ENCODE measurements at places on chromosomes 5 and 9.

DNA sequence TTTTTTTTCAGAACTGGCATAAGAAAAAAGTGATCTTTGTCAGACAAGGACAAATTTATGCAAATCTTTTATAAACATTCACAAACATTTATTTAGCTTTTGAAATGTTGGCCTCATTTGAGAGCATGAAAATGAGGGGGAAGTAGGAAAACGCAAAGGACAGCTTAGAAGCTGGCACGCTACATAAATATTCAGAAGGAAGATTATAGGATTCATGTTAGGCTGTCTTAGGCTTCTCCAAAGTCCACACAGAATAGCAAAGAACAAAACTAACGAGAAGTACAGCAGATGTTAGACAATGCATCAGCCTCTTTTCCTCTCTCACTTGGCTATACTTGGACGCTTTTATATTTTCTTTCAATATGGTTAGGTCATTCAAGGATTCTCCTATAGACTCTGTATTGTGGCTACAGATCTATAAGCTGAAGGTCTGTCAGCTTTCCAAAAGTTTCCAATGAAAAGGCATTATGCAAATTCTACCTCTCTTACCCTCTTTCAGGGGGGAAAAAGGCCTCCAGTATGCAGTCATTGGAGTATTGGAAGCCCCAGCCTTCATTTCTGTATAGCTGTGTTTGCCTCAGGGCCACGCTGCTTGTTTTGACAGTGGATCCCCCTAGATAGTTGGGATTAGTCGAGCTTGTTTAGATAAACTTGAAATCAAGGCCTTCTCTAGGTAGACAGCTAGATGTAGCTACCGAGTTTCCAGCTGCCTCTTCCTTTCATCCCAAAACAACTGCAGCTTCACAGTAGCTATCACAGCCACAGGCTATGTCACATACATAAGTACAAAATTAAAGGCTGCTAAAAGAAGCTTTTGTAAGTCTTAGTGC, 153.0 kb downstream of the DENND1A start:
- DNase-seq: no peak

- DNase-seq: no peak
Observed at GRCh38 chr5:43303242-43303641, 10.0 kb downstream of the HMGCS1 start.

DNA sequence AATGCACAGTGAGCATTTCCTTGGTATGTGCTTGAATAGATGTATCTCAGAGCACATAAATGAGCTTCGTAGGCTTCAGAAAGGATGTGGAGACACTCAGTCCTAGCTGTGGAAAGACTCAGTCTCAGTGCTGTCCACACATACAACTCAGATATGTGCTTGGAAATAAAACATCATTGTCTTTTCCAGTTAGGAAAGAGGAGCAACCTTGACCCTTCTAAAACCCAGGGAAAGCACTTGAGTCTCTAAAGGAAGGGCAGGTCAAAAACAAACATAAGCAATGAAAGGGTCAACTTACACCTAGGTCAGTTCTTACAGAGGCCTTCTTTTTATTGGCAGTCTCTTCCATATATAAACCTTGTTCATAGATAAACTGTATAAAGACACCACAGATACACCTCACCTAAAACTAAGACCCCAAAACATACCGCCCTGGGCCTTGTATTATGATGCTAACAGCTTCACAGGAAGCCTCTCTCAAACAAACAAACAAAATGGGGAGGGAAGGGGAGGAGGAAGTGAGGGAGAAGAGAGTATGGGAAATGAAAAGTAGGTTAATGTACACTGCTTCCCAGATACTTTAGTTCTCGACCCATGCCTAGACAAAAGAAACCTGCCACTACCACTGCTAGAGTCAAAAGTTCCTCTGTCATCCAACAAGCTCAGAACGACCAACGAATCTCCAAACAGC, 114.4 kb downstream of the UBAP2 start:
- no peak for DNase-seq

DNA sequence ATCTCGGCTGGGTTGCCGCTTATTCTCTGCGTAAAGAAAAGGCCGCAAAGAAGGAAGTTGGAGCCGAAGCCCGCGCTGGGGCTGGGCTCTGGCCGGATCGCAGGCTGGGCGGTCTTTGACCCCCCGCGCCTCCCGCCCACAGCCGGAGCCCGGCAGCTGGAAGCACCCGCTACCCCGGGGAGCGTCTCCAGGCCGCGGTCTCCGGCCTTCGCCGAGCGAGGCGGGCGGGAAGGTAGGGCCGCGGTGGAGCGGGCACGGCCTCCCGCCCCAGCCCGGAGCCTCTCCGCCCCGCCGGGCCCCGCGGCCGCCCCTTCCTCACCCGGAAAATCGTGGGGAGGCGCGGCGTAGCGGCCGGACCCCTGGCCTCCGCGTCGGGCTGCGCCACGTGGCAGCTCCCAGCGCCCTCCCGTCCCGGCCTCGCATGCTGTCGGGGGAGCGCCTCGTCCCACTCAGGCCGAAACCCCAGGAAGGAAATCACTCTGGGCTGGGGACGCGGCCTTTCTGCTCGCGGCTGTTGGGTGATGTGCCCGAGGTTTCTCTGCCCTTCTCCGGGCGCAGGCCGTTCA, 12.0 kb downstream of the FOXD1 start:
- DNase-seq: no peak

DNA sequence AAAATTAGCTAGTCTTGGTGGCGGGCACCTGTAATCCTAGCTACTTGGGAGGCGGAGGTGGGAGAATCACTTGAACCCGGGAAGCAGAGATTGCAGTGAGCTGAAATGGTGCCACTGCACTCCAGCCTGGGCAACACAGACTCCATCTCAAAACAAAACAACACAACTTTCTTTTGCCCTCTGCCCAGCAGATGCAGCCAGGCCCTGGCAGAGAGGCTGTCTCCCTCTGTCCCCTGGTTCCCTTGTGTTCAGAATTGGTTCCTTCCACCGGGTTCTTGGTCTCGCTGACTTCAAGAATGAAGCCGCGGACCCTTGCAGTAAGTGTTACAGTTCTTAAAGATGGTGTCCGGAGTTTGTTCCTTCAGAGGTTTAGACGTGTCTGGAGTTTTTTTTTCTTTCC, 30.2 kb upstream of the CEP72 start:
- no peak for DNase-seq

GRCh38 chr5:140293091-140293848, 9.6 kb downstream of the PFDN1 start:
- DNase-seq: no peak

DNA sequence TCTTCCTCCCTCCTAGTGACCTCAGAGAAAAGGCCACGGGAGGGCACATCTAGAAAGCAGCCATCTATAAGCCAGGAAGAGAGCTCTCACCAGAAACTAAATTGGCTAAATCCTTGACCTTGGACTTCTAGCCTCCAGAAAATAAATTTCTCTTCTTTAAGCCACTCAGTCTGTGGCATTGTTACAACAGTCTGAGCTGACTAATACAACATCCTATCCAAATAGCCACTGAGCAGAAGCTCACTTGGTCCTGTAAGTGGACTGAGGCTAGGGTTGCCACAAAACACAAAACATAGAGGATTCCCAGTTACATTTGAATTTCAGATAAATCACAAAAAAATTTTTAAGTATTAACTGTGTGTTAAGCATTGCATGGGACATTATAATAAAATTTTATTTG, 383.4 kb downstream of the MLLT3 start:
- no peak for DNase-seq

- no peak for DNase-seq
Observed at GRCh38 chr5:149215478-149216090, 56.1 kb upstream of the AFAP1L1 start.

- DNase-seq: no peak
Observed at GRCh38 chr9:33351547-33351946, 50.8 kb downstream of the AQP7 start.

DNA sequence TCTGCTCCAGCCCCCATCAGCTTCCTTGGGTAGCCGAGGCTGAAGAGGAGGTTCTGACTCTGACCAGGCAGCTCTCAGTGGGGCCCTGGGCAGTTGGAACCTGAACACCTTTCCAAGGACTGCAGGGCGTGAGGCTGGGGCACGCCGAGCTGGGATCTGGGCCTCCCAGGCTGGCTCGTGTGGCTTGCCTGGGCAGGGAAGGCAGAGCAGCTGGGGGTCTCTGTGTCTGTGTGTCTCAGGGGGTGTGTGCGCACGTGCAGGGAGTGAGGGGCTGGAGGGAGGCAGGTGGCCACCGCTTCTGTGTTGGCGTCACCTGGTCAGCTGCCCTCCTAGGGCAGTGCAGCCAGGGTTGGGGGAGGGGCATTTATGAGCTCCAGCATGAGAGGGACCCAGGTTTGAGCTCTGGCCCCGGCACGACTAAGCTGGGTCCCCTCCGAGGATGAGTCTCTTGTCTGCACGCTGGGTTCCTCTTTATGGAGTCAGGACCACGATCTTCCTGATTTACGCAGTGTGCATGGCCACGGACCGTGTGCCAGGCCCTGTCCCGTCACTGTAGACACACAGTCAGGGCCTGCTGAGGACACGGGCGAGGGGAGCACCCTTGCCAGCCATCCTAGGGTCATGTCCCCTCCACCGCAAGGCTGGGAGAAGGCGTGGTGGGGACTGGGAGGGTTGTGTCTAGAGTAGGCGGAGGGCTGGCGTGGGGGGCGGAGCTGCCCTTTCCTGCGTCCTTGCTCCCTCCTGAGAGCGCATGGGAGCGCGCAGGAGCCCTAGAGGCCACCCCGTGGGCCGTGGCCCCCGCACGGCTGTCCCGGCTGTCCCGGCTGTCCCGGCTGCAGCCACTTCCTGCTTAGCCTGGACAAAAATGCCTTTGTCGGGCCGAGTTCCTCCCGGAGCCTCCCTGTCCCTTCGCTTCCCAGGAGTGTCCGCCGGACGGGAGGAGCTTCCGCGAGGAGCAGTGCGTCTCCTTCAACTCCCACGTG, 4.6 kb downstream of the ADAMTSL2 start:
- DNase-seq: no peak

GRCh38 chr5:97096846-97097245, 45.6 kb downstream of the LIX1 start:
- DNase-seq: no peak

DNA sequence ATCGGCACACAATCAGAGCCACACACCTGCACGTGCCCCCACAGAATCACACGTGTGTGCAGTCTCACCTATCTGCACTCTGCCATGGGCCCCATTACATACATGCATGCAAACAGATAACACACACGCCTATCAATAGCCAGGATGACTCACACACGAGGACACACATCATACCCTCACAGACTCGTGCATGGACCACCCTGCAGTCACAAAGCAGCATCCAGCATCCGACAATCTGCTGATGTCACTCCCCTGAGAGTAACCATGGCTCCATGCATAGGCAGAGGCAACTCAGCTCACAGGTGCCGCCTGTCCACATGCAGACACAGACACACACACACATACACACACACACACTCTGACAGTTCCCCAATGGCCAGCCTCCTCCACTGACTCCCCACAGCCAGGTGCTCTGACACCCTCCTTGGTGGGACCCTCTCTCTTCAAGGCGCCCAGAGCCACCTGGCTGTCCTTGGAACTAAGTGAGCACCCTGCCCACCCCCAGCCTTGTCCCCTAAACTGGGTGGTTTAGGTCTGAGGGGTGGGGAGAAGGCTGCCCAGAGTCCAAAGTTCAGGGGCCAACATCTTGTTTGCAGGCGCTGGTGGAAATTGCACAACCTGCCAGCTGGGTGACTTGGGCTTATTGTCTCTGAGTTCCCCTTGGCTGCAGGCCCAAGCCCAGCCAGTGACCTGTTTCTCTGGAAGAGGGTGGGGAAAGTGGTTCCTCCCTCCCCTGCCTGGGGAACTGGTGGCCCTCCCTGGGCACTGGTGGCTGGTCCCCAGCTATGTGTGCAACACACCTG, 34.6 kb upstream of the NEK6 start:
- DNase-seq: peak; percentile 35

GRCh38 chr5:123429993-123430392, 6.8 kb upstream of the CEP120 start:
- DNase-seq: no peak

DNA sequence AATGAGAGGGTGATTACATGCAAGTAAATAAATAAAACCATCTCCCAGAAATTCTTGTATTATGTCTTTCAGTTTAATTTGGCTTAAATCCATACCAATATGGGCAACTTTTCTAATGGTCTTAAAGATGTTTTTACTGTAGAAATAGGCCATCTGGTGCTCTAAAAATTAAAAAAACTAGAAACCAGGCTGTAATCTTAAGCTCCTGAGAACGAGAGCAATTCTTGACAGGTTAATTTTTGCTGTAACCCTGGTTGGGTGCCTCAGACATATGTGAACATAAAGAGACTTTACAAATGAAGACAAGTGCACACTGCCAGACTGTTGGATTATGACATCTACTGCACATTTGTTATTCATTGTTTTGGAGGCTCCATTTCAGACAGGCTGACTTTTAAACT, 246.8 kb upstream of the DAB2 start:
- no peak for DNase-seq

- DNase-seq: no peak
Observed at GRCh38 chr9:116393198-116393597, 239.6 kb downstream of the PAPPA start.

DNA sequence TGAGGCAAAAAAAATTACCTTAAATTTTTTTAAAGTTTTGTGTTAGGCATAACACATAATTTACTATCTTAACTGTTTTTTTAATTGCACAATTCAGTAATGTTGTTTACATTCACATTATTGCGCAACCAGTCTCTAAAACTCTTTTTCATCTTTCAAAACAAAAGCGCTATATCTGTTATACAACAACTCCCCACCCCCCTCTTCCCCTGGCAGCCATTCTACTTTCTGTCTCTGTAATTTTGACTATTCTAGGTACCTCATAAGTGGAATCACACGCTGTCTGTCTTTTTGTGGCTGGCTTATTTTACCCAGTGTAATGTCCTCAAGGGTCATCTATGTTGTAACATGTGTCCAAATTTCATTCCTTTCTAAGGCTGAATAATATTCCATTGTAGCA, 241.5 kb upstream of the DMRT1 start:
- DNase-seq: no peak

DNA sequence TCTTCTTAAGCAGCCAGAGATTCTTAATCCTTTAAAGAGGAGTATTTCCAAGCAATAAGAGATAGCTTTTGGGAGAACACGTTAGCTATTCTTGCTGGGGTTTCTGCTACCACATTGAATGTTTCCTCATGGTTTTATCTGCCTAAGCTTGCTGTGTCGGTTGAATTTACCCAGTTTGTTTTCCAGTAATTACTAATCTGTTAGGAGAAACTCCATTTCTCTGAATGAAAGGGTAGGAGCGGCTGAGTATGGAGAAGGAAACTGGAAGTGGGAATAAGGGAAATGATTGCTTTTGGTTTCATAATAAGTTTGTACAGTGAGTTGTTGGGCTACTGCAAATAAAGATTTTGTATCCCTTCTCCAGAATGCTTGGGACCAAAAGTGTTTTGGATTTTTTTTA, 1.2 kb downstream of the JAK2 start:
- no peak for DNase-seq

GRCh38 chr9:20477940-20478620, 144.2 kb downstream of the MLLT3 start:
- no peak for DNase-seq

Data from occipital lobe (tissue), 3 donors.